ENCODE measurements at places on chromosomes 11 and 22. TPM values are rescaled to one million over a fixed set of nuclear protein-coding genes. Genes with fewer than 3 reads are reported as not detected.

GRCh38 chr11:132595711-132596134 is 936.6 kb downstream of the OPCML start:
- H3K27ac ChIP-seq: no peak overlapping the region
- H3K36me3 ChIP-seq: no peaks in the 10 kb centered on the region
- H3K4me3 ChIP-seq: no peak overlapping the region
- no peaks in the 10 kb centered on the region for H3K27me3 ChIP-seq

- no peaks in the 10 kb centered on the region for H3K4me1 ChIP-seq
- no peak overlapping the region for H3K27ac ChIP-seq
- H3K4me3 ChIP-seq: no peak overlapping the region
- no peaks in the 10 kb centered on the region for H3K36me3 ChIP-seq
- H3K27me3 ChIP-seq: no peaks in the 10 kb centered on the region
- no peak for DNase-seq
Measured at GRCh38 chr11:56705784-56706396, 7.0 kb downstream of the OR9G1 start.

GRCh38 chr11:355581-356458 is 13.5 kb upstream of the B4GALNT4 start:
- H3K27me3 ChIP-seq: no peaks in the 10 kb centered on the region
- H3K36me3 ChIP-seq: no peaks in the 10 kb centered on the region
- peaks cover 33% of the 10 kb centered on the region for H3K4me1 ChIP-seq
- peak overlapping the region; percentile 73 for H3K4me3 ChIP-seq
- peak; percentile 49 for DNase-seq

DNA sequence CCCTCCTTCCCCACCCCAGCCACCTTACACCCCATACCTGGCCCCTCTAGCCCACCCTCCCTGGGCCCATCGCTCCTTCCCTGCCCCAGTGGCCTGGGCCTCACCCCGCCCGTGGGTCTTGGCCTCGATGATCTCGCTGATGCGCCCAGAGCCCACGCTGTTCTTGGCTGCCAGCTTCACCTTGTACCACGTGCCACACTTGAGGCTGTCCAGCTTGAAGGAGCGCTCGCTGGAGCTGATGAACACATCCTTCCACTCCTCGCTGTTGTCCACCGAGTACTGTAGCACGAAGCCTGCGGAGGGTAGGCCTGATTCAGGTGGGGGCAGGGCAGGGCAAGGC is 110.1 kb downstream of the CEP164 start:
- no peak overlapping the region for H3K27ac ChIP-seq
- H3K36me3 ChIP-seq: no peaks in the 10 kb centered on the region
- no peak overlapping the region for H3K4me3 ChIP-seq
- no peak for DNase-seq
- H3K4me1 ChIP-seq: peaks cover 19% of the 10 kb centered on the region

- no peaks in the 10 kb centered on the region for H3K36me3 ChIP-seq
- no peak for DNase-seq
- H3K4me3 ChIP-seq: no peak overlapping the region
Measured at GRCh38 chr11:36427079-36427478, 83.0 kb downstream of the TRAF6 start.

- H3K4me1 ChIP-seq: peaks cover 90% of the 10 kb centered on the region
- no peaks in the 10 kb centered on the region for H3K27me3 ChIP-seq
Measured at GRCh38 chr11:128726458-128727139, 32.7 kb downstream of the FLI1 start.

DNA sequence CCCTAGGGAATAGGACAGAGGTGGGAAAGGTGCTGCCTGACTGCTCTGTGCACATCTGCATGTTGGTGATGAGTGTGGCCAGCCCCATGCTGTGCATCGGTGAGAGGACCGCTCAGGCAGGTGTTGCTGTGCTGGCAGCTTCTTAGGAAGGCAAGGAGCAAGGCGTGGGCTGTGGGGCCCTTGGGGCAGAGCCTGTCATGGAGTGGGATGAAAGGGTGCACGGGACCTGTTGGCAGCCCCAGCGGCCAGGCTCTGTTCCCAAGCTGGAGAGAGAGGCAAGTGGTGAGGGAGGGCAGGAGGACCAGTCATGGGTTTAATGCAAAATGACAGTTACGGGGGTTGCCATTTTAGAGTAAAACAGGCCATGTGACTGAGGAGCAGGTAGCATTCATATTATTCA is 78.3 kb downstream of the ZBTB16 start:
- no peak for DNase-seq
- H3K4me3 ChIP-seq: no peak overlapping the region
- H3K4me1 ChIP-seq: no peaks in the 10 kb centered on the region
- H3K36me3 ChIP-seq: no peaks in the 10 kb centered on the region
- H3K27me3 ChIP-seq: no peaks in the 10 kb centered on the region

DNA sequence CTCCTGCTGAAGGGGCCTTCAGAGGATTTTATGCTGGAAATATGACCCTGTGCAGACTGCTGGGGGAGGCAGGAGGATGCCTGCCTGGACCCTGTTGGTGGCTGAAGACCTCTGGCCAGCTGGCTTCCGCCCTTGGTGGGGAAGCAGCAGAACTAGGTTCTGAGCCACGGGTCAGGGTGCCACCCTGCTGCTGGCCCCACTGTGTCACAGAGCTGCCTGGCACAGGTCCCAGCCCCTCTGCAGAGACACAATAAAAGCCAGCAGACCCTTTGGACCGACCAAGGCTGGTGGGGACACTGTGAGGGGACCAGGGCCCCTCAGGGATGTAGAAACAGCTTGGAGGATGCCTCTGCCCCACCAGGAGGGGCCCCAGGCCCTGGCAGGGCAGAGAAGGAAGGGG is 6.9 kb upstream of the SREBF2 start:
- H3K27me3 ChIP-seq: no peaks in the 10 kb centered on the region
- no peak overlapping the region for H3K27ac ChIP-seq
- H3K4me3 ChIP-seq: no peak overlapping the region
- no peak for DNase-seq
- H3K36me3 ChIP-seq: peaks cover 8% of the 10 kb centered on the region
- no peaks in the 10 kb centered on the region for H3K4me1 ChIP-seq

DNA sequence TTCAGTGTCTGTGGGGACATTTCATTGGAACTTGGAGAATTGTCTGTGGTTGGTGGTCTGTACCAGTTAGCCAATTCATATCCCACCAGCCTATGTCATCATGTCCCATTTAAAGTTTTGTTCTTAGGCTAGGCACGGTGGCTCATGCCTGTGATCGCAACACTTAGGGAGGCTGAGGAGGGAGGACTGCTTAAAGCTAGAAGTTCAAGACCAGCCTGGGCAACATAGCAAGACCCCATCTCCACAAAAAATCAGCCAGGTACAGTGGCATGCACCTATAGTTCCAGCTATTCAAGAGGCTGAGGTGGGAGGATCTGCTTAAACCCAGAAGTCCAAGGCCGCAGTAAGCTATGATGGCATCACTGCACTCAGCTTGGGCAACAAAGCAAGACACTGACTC is 55.6 kb upstream of the CCND1 start:
- DNase-seq: no peak
- no peak overlapping the region for H3K27ac ChIP-seq
- peaks cover 2% of the 10 kb centered on the region for H3K27me3 ChIP-seq
- H3K4me3 ChIP-seq: no peak overlapping the region
- H3K36me3 ChIP-seq: no peaks in the 10 kb centered on the region

DNA sequence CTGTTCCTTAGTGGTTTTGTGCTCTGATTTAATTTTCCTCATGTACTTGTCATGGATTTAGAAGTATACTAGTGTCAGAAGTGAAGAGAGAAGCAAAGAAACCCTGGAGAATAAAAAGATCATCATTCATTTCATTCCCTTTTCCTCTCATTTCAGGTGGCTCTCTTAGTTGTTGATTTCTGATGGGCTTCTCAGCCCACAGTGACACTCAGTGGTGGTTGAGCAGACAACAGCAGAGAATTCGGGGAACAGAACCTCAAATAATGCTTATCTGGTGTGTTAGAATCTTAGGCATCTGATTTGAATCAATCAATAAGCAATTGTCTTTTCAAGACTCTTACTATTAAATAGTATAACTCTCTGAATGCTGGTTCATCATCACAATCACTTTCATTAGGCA is 1289.4 kb downstream of the FAM181B start:
- H3K4me3 ChIP-seq: no peak overlapping the region
- H3K36me3 ChIP-seq: no peaks in the 10 kb centered on the region
- DNase-seq: no peak

DNA sequence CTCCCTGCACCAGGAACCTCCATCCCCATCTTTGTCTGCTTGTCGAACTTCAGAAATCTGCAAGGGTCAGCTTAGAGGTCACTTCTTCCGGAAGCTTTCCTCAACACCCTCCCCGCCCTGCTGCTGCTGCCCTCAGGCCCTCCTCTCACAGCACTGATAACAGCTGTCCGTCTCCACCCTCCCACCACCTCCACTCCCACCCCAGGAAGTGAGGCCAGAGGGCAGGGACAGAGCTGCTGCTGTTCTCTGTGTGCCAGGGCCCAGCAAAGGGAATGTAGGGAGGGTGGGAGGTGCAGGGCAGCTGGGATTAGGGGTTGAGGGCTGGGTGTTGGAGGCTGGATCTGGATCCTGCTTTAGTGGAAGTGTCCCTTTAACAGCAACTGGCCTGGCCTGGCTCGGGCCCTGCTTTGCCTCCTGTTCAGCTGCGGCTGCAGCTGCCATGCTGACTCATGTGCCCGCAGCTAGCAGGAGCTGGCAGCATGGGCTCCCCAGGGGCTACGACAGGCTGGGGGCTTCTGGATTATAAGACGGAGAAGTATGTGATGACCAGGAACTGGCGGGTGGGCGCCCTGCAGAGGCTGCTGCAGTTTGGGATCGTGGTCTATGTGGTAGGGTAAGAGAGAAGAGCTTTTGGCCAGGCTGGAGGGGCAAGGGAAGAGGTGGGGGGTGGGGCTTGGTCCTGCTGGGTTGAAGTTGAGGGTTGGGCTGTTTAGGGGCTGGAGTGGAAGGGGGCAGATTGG is at the start of gene P2RX6:
Gene P2RX6 (plus strand): TSS at position 440 of the 740 bp plus-strand sequence. CDS start 10 bp downstream, at position 450.
- no peak for DNase-seq
- no peak within 1 kb of the TSS for H3K27ac ChIP-seq
- H3K27me3 ChIP-seq: no peaks in the 10 kb centered on the region
- H3K4me3 ChIP-seq: peak within 1 kb of the TSS; percentile 45
- H3K4me1 ChIP-seq: peaks cover 7% of the 10 kb centered on the region

DNA sequence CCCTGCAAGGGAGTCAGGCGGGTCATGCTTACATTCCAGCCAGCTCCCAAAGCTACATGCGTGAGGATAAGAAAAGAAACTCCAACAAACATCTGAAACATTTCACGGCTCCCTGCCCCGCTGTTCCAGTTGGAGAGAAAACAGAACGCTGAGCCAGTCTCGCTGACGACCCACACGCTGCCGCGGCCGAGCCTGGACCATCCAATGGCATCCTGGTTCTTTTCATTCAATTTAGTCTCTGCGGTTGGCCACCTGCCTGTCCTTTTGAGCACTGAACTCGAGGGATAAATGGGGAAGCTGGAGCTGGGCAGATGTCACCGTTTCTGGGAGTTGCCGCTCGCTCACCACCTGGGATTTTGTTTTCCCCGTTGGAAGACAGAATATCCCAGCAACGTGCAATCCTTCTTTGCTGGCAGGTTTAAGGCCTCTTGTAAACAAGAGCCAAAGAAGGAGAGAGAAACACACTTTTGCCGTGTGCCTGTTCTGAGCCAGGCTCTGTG is 45.3 kb upstream of the SHISAL1 start:
- no peaks in the 10 kb centered on the region for H3K4me1 ChIP-seq
- H3K36me3 ChIP-seq: no peaks in the 10 kb centered on the region
- no peak overlapping the region for H3K27ac ChIP-seq
- peaks cover 3% of the 10 kb centered on the region for H3K27me3 ChIP-seq
- no peak for DNase-seq
- no peak overlapping the region for H3K4me3 ChIP-seq

DNA sequence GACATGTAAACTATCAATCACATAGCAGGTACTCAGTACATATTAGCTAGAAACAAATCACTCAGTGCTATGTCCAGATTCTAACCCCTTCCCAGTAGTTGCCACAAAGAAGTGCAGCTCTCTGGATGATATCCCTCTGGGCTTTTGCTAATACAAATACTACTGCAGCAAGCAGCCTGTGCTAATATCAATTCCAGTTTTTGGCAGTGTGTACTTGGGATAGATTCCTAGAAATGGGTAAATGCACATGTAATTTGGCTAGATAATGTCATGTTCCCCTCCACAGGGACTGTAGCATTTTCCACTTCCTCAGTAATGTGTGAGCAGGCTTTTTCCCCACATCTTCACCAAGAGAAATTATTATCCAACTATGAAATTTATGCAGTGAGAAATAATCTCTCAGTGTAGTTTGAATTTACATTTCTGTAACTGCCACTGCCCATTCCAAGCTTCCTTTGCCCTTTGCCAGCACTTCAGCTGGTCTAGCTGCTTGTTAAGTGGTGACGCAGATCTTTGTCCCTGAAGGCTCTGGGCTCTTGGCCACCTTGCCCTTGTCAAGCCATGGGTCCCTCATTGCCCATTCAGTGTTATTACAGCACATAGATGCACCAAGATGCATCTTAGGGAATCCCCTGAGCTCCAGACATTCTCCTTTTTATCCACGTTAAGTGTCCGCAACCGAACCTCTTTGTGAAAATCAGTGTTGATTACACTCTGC is 107.1 kb upstream of the CLPB start:
- no peaks in the 10 kb centered on the region for H3K4me1 ChIP-seq
- DNase-seq: no peak
- no peaks in the 10 kb centered on the region for H3K36me3 ChIP-seq
- H3K27me3 ChIP-seq: peaks cover 2% of the 10 kb centered on the region

- no peak for DNase-seq
- H3K4me3 ChIP-seq: no peak overlapping the region
- H3K27ac ChIP-seq: no peak overlapping the region
- no peaks in the 10 kb centered on the region for H3K4me1 ChIP-seq
- no peaks in the 10 kb centered on the region for H3K27me3 ChIP-seq
- H3K36me3 ChIP-seq: no peaks in the 10 kb centered on the region
Measured at GRCh38 chr11:126837581-126837980, 163.0 kb downstream of the KIRREL3 start.

DNA sequence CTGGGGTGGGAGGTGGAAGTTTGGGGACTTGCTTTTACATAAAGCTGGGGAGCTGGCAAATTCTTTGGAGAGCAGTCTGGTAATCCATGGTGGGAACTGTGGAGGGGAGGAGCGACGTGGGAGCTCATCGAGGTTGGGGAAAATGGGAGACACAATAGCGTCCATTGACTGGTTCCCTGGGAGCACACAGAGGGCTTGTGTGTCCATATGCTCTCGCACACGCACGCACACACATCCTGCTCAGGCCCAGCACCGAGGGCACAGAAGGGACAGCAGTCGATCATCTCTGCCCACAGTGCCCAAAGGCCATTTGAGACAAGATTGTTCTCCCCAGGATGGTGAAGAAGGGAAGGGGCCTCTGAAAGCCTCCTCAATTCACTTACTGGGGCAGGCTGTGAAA is 53.7 kb downstream of the FBXO7 start:
- no peak overlapping the region for H3K4me3 ChIP-seq
- no peaks in the 10 kb centered on the region for H3K36me3 ChIP-seq
- H3K27ac ChIP-seq: no peak overlapping the region
- no peak for DNase-seq

DNA sequence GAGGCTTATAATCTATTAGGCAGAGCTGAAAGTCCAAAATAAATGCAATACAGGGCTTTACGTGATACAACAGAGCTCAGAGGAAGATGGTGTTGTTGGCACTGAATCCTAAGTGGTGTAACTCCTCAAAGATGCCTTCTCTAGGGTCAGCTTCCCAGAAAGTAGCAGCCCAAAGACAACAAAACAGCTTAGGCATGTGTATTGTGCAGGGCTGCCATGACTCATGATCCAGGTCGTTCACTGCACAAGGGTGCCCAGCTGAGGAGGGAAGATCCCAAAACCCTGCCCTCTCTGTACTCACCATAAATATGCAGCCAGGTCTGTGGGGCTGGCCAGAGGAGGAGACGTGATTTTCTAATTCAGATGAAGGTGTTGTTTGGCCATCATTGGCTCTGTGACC is 59.4 kb upstream of the NNMT start:
- no peaks in the 10 kb centered on the region for H3K36me3 ChIP-seq
- no peak overlapping the region for H3K27ac ChIP-seq
- H3K27me3 ChIP-seq: no peaks in the 10 kb centered on the region
- no peaks in the 10 kb centered on the region for H3K4me1 ChIP-seq
- no peak overlapping the region for H3K4me3 ChIP-seq

RAB36 gene
- total RNA-seq: 1.0 TPM

LMO1 gene
- not detected for total RNA-seq

SCGB1C1 gene
- total RNA-seq: not detected

ANO1 gene
- 0.13 TPM for total RNA-seq

VSIG10L2 gene
- not detected for total RNA-seq
